ENCODE measurements at places on chromosomes 7 and 10.

- DNase-seq = peak; percentile 22
Observed at GRCh38 chr10:119608316-119609155, 11.8 kb upstream of the TIAL1 start.

DNA sequence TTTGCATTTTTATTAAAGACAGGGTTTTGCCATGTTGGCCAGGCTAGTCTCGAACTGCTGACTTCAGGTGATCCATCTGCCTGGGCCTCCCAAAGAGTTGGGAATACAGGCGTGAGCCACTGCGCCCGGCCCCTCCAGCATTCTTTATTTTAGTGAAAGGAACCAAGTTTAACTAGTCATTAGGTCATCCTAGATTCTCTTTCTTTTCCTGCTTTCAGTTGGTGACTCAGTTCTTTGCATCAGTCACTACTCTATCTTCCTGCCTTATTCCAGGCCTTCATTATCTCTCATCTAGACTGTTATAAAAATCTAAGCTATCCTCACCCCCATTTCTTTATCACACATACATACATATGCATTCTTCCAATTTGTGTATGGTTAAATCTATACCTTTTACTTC lies 63.7 kb downstream of the PRSS58 start:
- DNase-seq = no peak

DNA sequence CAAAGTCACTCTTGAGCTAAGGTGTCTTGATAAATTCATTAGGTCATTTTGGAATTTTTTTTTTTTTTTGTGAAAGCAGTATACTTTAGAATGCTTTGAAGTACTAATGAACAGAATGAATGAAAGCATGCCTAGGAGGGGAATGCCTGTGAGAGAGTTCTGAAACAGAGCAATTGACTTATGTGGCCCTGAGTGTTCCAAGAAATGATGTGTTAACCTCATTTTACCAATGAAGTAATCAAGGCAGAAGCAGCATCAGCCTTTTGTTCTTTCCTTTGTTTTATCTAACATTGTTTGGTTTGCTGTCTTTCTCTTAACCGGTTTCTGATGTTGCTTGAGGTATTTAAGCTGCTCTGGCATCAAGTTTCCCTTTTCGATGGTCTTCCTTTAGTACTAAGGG lies 154.6 kb upstream of the HGF start:
- DNase-seq = no peak

DNA sequence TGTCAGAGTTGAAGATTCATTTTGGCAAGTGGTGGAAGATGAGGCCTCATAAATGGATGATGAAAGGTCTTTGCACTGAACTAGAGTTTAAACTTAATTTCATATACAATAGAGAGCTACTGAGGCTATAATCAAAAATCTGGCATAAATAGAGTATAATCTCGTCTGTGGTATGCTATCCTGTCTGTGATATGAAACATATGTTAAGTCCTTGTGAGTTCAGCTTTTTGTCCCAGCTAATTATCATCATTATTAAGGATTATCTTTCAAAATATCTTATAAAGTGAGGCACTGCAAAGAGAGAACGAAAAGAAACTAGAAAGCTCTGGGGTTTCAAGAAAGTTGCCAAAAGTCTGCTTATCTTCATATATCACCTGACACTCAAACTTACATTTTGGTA lies 83.4 kb downstream of the GAD2 start:
- no peak for DNase-seq

DNA sequence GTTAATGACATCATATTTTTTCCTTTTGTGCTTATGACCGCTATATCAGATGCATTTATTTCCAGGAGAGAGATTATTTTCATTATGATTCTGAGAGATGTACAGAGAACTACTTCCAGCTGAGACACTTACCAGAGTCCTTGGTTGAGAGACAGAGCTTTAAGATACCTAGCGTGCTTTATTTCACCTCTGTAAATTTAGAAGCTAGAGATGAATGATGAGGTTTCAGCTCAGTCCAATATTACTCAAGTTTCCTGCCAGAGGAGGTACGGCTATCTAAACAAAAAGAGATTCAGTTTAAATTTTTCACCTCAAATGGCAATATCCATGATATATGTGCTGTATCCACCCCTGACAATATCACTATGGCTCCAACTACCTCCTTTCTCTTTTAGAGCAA lies 182.6 kb upstream of the FAM3C start:
- DNase-seq = no peak

DNA sequence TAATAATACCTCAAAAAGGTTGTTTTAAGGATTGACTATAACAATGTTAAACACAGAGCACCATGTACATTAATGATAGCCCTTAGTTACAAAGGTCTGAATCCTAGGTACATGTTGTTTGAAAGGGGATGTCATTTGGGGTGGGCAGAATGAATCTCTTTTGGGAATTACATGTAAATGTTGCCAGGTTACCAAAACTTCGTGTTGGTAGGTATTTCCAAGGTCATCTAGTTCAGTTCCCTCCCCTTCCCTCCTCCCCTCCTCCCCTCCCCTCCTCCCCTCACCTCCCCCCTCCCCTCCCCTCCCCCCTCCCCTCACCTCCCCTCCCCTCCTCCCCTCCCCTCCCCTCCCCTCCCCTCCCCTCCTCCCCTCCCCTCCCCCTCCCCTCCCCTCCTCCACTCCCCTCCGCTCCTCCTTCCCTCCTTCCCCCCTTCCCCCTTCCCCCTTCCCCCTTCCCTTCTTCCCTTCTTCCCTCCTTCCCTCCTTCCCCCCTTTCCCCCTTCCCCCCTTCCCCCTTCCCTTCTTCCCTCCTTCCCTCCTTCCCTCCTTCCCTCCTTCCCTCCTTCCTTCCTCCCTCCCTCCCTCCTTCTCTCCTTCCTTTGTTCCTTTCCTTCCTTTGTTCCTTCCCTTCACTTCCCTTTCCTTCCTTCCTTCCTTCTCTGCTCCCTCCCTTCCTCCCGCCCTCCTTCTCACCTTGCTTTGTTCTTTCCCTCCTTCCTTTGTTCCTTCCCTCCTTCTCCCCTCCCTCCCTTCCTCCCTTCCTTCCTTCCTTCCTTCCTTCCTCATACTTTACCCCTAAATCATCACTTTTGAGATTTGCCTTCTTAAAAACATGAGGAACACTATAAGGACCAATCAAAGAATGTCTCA lies 8.1 kb downstream of the VTI1A start:
- DNase-seq = no peak

GRCh38 chr10:51629934-51630639 lies 69.3 kb downstream of the CSTF2T start:
- DNase-seq = no peak

DNA sequence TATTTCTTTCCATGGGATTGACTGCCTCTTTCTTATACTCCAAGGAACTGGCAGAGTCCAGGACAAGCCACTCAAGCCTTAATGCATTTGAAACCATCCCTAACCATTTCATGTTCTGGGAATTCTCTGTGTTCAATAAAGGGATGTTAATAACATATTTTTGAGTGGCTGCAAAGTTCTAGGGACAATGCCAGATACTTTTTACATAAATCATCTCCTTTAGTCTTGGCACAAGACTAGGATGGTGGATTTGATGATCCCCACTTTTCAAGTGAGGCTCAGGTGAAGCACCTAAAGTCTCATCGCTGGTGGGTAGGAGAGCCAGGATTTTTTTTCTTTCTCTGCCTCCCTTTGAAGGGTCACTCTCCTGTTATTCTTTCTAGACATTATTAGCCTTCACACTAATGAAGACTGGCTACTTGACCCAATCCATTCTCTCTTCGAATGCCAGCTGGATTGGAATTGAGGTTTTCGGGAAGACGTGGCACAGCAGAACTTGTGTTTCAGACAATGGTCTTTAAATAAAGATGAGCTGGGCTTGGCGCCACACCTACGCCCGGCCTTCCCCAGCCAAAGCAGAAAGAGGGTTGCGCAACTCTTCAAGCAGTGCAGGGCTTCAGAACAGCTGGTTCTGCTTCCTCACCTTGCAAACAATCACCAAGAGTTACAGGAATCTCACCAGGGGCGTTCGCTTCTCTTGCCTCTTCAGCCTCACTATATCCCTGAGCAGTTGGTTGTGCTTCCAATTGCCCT lies 73.8 kb upstream of the BMPER start:
- DNase-seq = no peak

GRCh38 chr10:29628311-29628710 lies 6.5 kb downstream of the SVIL start:
- no peak for DNase-seq

DNA sequence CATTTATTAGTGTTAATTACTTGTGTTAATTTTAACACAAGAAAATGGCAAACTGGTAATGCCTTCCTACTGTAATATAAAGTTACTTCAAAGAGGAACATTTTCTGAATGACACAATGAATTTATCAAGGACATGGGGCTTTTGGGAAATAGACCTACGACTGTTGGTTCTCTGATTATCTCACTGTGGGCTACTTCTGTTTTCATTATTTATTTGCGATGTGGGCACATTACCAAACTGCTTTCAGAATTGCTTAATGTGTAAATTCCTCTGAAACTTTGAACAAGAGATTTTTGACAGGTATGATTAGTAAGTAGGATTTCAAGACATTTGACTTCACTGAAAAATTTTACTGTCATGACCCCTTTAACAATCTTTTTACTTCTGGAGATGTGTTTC lies 535.6 kb downstream of the CNTNAP2 start:
- no peak for DNase-seq

GRCh38 chr10:62769574-62770242 lies 34.8 kb upstream of the ADO start:
- no peak for DNase-seq

- no peak for DNase-seq
Observed at GRCh38 chr10:92598321-92598720, 5.4 kb downstream of the KIF11 start.

GRCh38 chr7:48365010-48365409 lies 193.8 kb downstream of the ABCA13 start:
- no peak for DNase-seq

DNA sequence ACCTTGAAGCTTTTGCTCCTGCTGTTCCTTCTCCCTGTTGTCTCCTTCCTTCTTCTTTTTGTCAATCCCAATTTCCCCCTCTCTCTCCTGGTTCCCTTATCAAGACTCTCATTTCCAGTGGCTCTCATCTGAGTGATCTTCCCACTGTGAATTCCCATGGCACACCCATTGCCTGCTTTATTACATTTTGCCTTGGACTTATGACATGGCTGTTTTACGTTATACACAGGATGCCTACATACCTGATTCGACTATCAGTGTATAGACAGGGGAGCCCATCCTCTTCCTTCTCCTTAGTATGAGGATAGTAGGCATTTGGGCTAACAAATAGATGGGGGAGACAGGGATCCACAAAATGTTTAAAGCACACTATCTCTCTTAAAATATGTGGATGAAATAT lies 39.9 kb upstream of the EFCAB10 start:
- no peak for DNase-seq

- no peak for DNase-seq
Observed at GRCh38 chr10:32051926-32052325, 4.3 kb downstream of the KIF5B start.

DNA sequence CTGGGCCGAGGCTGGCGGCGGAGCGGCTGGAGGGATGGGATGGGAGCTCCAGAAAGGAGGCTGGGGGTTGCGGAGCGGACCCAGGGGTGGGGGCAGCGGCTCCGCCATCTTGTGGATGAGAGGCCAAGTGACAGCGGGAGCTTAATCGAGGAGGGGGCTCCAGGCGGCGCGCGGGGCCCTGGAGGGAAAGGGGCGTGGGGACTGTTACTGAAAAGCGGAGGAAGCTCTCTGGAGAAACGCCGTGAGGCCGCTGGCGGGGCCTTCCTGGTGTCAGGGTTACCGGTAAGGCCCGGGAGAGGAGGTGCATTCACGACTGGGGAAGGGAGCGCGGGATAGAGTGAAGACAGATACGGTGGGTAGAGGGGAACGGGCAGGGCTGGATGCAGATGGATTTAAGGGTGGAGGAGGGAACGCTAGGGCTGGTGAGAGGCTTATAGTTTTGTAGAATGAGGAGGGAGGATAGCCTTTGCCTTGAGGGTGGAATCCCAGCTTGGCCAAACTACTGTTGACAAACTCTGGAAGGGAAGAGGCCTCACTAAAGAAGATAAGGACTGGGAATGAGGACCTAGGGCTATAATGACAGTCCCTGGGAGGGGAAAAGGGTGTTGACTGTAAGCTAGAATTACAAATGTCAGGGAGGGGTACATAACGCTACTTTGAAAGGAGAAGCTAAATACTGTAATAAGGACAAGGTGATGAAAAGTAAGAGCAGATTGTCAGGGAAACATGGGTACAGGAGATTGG lies 535 bp downstream of the BTRC start:
- peak; percentile 25 for DNase-seq

GRCh38 chr10:104642658-104643302 lies 1.7 kb downstream of the SORCS3 start:
- DNase-seq = no peak

DNA sequence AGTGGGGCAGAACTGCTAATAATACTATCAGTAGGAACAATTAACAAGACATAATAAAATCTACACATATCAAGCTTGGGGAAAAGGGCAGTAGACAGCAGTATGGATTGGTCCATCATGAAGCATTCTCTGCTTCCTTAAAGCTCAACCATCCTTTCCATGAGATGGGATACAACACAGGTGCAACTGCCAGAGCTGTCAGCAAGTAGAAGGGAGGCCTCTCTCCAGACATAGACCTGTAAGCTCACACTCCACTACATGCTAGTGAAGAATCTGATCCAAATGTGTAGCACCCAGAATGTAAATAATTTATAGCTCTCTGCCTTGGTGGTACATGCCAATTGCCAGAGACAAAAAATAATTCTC lies 41.5 kb upstream of the ANAPC16 start:
- no peak for DNase-seq

GRCh38 chr10:86191686-86192085 lies 174.9 kb downstream of the GRID1 start:
- no peak for DNase-seq

GRCh38 chr7:63044721-63045120 lies 953.9 kb upstream of the ZNF722 start:
- no peak for DNase-seq

DNA sequence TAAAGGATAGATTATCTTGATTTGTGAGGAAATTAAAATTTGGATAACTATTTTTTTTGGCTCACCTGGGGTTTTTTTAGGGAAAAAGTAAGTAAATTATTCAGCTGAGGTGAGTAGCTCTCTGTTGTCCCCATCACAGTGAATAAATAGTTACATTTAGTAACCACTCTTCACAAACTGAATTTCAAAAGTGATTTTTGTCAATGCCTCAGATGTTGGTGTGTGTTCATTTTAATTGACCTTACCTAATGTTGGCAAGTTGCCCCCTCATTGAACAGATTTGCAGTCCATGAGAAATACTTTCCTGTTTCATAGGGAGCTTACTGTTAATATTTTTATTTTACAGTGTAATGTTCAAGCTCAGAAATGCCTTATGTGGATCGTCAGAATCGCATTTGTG lies 18.3 kb downstream of the PLEKHA1 start:
- no peak for DNase-seq

- DNase-seq = no peak
Observed at GRCh38 chr10:114990991-114991390, 53.0 kb downstream of the TRUB1 start.

DNA sequence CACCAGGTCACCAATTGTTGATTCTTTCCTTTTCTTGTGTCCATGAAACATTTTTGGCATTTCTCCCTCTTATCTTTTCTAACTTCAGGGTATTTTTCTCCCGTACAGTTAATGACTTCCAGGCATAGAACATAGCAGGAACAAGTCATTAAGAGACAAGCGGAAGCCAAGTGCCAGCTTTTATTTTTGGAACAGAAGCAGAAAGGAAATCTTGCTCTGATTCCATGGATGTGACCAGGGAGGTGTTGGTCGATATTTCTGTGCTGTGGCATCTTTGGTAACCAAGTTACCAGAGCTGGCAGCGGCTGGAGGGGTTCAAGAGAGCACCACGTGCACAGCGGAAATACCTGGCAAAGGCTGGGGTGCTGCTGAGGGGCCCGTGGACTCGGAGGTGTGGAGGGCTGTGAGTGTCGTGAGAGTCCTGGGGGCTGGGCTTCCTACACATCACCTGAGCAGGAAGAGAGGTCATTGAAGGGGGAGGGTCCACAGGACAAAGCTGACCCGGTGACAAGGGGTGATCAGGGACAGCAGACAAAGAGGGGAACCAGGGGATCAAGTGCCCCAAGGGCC lies 1.8 kb downstream of the LLCFC1 start:
- no peak for DNase-seq
